ENCODE measurements at places on chromosomes 7 and 10. TPM values are rescaled to one million over a fixed set of nuclear protein-coding genes. Genes with fewer than 3 reads are reported as not detected.

DNA sequence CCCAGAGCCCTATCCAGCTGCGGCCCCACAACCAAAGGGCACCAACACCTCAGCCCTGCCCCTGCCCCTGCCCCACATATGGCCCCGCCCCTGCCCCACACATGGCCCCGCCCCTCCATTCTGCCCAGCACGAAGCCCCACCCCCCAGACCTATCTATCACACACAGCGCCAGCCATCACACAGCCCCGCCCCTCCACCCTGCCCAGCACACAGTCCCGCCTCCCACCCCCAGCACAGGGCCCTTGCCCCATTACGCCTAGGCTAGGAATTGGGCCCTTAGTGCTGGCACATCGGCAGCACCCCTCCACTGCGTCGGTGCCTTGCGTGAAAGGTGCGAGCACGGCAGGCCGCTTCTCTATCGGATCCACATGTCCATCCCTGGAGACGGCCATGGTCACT is 126.8 kb downstream of the MAD1L1 start:
- no peak for DNase-seq

DNA sequence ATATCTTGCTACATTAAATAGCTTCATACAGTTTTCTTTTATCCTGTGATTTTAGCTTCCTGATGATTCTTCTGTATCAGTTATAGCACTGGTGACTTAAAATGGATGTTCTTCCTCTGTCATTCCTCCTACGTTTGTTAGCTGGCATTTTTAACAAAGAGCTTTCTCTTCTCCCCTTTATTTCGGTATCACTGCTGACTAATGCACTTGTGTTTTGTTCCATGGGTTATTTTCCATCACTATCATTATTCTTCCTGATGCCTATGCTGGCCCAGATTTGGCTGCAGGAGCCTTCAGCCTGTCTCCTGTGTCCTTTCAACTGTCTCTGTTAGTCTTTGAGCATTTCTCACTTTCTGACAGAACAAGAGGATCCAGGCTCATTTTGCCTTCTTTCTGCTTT is 13.1 kb downstream of the BMS1 start:
- no peak for DNase-seq

DNA sequence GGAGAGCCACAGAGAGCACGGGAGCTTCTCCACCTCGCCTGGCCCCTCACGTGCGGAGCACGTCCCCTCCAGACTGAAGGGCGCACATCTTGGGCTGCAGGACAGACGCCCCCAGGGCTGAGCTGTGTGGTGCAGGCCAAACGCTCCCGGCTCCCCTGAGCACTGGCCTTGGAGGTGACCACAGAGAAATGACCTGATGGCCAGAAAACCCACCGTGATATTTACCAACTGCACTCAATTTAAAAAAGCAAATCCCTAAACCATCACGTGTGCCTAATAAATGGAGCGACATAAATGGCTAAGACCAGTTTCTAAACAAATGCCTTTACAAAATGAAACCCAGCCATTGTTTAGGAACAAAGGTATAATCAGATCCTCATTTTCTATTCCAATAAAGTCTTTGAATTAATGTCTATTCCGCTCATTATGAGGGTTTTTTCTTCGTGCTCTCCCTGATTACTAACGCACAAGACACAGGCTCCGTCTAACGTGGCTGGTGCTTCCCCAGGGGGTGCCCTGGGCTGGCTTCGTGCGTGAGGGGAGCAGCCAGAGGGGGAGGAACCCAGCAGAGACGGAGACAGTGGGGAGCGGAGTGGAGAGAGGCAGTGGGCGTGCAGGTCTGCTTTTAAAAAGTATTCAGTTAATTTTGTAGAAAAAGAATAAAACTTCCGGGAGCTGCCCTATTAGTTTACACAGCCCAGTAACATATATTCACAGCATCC is 190.3 kb downstream of the DNAJB6 start:
- no peak for DNase-seq

DNA sequence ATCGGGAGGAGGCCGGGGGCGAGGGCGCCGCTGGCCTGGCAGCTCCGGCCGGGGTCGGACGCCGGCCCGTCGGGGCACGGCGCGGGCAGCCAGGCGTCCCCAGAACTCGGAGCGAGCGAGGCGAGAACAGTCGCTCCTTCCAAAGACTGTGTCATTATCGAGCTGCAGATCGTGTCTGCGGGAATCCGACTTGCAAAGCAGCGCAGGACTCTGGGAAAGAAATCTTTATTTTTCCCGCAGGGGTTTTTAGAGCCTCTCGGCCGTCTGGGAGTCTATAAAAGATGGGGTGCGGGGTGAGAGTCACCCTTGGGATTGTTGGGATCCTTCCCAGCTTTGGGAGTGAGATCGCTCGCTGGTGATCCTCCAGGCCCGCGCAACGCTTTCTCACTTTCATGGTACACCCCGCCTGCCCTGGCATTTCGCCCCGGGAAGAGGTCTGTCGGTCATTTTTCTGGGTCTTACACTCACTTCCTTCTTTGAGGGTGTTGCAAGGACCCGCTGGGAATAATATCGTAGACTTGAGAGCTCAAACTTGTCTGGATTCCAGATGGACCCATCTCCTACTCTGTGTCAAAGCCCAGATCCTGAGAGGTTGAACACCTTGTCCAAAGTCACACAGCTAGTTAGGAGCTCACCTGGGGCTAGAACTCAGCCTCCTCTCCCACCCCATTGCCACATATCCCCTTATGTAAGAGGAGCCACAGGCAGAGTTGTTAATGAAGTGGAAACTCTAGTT is 1.0 kb downstream of the UBTD1 start:
- DNase-seq: peak; percentile 35

The SLC29A4 gene
- 4.8 TPM for total RNA-seq
